Gastroesophageal sphincter (tissue), 4 donors: ENCODE measurements at places on chromosomes 12 and 14.

DNA sequence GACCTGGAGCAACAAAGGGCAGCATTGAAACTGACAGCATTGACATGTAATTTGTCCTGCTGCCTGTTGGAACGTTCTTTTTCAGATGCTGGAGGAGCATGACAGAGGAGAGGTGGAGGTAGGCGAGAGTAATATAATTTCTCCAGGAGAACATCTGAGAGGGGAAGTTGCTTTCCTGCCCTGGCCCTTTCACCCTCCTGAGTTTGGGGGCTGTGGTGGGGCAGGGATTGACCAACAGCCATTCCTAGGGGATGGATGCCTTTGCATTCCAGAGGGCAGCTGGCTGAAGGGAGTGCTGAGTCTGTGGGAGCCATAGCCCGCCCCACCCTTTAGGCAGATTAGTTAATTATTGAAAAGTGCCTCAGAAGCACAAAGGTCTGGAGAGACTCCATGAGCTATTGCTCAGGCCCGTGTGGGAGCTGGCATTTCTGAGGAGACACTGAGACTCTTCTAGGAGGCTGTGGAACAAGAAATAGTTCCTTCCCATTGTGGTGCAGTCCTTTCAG, 73.5 kb downstream of the ARF6 start:
- no peak for ATAC-seq

- no peak for ATAC-seq
Measured at GRCh38 chr12:132669166-132669879, 17.8 kb downstream of the POLE start.

DNA sequence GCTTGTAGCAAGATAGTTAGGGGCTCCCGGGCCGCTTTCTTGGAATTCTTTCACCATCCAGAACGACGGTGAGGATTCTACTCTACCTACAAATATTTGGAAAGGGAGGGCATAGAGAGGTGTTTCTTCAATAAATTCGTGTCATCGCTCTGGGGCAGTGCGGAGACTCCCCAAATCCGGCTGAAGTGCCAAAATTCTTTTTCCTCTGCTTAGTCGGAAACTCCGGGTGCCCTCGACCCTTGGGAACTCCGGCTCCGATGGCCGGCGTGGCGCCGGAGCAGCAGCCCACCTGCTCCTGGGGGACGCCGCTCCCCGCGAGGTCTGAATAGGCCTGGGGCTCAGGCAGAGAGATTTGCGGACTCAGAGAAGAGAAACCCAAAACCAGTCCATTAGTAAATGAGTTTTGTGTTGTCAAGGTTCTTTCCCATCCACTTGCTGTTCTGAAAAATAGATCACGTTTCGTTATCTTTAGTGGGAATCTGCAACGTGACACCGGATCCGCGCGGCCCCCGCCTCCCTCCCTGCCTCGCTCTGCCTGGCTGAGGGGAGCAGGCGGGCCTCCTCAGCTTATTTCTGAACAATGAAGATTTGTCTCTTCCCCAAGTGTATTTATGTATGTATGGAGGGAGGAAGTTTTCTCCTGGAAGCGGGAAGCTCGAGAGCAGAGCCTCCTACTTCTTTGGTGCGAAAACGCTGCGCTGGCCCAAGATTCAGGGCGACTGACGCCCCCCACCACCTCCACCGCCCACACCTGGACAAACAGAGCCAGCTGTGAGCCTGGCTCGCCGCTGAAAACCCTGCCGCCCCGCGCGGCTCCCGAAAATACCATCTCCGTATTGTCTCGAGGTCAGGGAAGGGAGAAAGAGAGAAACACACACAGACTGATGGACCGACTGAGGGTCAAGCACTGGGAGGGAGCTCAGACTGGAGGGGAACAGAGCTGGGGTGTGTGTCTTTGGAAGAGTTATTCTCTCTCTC, 3.7 kb upstream of the SIX1 start:
- ATAC-seq: no peak

DNA sequence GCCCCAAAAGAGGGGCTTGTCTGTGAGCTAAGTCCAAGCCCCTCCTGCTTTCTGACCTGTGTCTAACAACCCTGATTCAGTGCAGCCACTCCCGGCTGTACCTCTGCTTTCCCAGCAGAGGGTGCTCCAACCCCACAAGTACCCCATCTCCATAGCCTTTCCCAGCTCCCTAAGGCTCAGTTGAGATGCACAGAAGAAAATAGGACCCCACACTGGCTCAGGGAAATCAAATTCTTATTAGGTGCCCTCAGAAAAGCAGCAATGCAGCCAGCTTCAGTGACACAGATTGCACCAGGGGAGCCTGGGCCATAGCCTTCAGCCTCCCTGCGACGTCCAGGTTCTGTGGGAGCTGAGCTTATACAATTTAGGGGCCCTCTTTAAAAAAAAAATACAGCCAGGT, 49.9 kb downstream of the LRRC74A start:
- ATAC-seq: peak; percentile 81

- ATAC-seq: peak; percentile 37
Measured at GRCh38 chr12:57837864-57838562, 8.5 kb downstream of the CTDSP2 start.
